RKO (cell line): ENCODE measurements at places on chromosomes 3 and 15.
A peak's percentile ranks its signal among the peaks of the same experiment; 100 is the strongest.

- DNase-seq = no peak
These were observed 223.6 kb downstream of the WDR72 start for GRCh38 chr15:53535886-53536285.

DNA sequence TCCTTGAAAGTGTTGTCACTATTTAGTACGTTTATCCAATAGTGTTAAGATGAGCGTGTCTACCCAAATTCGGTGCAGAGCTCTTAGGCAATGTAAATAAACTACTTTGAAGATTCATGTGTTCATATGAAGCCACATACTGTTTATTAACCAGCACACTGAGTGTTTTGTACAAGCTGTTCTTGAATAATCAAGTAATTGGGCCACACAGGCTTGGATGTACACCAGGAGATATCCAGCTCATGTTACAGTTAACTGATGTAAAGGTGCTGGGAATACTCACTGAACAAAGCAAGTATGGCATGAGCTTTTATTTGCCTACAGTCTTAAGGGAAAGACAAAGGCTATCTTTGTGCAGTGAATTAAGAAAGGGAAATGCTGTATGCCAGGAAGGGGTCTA, 632 bp upstream of the DHX36 start:
- no peak for DNase-seq

DNA sequence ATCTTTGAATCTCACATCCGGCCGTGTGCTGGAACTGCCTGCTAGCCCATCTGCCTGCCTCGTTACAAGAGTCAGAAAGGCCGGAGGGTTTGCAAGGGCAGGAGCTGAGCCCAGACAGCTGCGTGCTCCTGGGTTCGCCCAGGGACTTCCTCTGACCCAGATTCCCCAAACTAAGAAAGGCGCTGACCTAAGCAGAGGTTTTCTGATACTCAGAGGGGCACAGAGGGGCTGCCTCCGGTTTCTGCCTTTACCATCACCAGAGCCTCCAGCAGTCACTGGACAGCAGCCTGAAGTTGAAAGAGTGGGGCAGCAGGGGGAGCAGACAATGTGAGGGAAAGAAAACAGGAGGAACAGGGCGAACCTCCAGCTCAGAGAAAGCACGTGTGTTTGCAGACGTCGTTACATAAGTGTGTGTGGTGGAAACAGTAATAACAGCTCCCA, 33.4 kb upstream of the RAD18 start:
- DNase-seq = no peak

GRCh38 chr15:29945943-29946596, 123.8 kb upstream of the TJP1 start:
- DNase-seq = no peak

GRCh38 chr3:156459434-156459833, 95.5 kb downstream of the SSR3 start:
- DNase-seq = no peak

DNA sequence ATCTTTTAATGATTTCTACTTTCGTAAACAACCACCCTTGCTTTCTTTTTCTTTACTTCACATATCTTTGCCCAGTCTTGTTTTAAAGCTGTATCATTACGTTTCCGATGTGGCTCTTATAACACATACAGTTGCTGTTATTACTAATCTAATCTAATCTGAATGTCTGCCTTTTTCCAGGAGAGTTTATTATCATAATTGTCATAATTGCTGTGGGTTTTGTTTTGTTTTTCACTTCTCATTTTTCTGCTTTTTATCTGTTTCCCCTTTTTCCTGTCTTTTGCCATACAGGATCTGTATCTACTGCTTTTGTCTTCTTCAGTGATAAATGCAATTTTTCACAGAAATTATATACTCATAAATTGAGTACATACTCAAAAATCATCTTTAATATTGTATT, 24.9 kb downstream of the HACL1 start:
- DNase-seq = no peak

- DNase-seq = no peak
These were observed 60.1 kb downstream of the PXYLP1 start for GRCh38 chr3:141291559-141292355.

DNA sequence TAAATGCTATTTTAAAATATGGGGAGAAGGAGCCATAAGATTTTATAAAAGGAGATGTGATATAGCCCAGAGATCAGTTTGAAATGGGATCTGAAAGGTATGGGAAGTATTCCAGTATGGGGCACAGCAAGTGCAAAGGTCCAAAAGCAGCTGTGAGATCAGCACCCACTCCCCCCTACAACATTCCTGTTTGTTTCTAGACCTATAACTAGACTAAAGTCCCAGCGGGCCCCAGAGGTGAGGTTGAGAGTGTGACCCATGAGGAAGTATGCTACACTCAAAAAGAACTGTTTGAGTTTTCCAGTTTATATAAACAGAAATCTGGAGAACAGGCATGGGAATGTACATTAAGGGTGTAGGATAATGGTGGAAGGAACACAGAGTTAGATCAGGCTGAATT, 152.5 kb downstream of the TBC1D5 start:
- no peak for DNase-seq

DNA sequence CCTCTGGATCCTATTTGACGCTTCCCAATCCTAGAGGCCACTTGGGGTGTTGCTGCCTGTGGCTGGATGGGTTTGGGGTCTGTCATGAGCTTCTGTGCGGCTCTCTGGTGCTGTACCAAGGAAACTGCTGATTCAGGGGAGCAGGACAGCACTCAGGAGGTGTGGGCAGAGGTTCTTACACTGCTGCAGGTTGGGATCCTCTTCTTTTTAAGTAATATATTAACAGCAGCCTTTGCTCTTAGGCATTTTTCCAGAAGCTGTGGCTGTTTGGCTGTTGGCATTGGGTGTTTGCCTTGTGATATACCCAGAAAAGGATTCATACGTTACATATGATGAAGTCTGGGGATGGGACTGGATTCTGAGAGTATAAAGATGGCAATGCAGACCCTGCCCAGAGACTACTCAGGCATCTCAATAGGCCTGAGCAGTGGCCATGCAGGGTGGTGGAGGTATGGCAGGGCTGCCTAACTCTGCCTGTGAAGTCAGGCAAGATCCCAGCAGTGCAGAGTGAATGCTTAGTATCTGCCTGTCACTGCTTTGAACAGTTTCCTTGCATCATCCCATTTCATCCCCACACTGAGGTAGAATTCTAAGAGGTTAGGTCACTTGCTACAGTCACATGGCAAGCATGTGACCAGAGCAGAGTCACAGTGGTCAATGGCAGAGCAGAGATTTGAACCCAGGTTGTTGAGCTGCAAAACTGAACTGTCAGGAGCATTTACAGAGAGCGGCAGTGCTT, 3.9 kb downstream of the ABHD6 start:
- DNase-seq = peak; percentile 20

- DNase-seq = no peak
These were observed 9.1 kb upstream of the SYN2 start for GRCh38 chr3:11995120-11995519.

DNA sequence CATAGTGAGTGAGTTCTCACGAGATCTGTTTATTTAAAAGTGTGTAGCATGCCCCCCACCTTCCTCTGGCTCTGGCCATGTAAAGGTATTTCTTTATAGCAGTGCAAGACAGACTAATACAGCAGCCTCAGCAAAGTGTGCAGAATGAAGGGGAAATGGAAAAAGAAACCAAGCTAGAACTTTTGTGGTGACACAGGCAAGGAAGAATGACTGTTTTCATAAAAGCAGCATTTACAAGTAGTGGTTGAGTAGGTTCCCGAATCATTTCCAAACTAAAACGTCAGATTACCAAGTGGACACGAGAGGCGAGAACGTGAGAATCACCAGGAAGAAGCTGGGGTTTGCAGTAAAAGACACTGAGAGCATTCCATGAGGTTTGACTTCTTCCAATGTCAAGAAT, 100.2 kb upstream of the AKAP13 start:
- no peak for DNase-seq

- peak; percentile 64 for DNase-seq
These were observed 235.1 kb downstream of the CD47 start for GRCh38 chr3:107855710-107856109.

- DNase-seq = no peak
These were observed 19.5 kb upstream of the IFT57 start for GRCh38 chr3:108241721-108242120.

- no peak for DNase-seq
These were observed 294.9 kb downstream of the RORA start for GRCh38 chr15:60933900-60934885.

- DNase-seq = no peak
These were observed 179.9 kb downstream of the CNTN6 start for GRCh38 chr3:1272546-1273265.

GRCh38 chr3:74267588-74268184, 346.8 kb downstream of the CNTN3 start:
- DNase-seq = peak; percentile 74

GRCh38 chr3:19364148-19364547, 215.8 kb downstream of the KCNH8 start:
- DNase-seq = peak; percentile 21

GRCh38 chr15:64928626-64929220, 17.0 kb downstream of the ANKDD1A start:
- no peak for DNase-seq

DNA sequence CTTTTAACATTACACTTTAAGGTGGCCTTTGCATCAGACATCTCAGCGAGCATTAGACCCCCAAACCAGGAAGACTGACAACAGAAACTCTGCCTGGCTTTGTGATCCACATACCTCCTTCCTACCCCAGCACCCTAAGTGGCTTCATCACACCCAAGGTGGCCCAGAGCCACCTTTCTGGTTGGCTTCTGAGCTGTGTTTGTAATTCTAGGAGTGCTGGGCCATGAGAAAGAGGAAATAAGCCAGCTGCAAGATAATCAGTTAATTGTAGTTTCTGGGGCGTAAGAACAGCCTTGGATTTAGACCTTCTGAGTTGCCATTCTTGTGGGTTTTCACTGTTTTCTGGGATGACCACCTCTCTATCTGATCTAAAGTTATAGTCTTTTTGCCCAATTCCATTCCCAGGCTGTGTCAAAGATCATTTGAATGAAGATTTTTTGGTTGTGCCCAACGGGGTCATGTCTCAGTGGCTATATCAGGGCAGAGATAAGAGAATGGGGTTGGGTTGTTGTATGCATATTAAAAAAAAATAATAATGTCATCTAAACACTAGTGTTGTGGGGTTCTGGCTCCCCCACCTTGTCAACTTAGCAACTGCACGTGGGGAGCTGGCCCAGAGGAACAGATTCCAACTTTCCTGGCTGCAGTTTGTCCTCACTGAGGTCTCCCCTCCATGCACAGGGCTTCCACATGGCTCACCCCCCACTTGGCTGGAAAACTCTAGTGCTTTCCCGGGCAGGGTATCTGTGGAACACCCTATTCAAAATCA, 234.8 kb upstream of the WNT5A start:
- peak; percentile 29 for DNase-seq

DNA sequence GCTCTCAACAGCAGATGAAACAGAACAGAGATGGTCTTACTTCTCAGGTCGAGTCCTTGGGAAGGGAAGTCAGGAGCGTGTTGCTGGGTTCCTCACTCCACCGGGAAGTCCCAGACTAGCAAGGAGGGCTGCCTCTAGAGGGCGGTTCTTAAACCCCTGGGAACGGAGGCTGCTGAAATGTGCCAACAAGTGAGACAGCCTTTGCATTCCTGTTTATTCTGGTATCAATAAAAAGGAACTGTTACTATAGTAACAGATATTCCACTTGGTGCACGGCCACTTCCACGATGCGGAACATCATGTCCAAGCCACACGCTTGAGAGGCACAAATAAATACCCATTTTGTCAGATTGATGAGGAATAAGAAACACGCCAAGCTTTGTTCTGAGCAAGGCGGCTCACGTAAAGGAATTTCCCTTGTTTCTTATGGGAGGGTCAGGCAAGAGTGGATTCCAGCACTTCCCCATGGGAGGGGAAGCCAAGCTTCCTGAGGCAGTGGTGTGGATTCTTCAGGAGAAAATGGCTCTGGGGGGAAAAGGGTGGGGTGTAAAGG, at the start of gene FAM107A:
Gene FAM107A (minus strand): TSS at position 123 of the 553 bp plus-strand sequence. CDS start 7,531 bp downstream, outside the sequence.
- DNase-seq = no peak

GRCh38 chr3:196739671-196740480, at the start of gene PAK2:
PAK2 (plus strand) TSS chr3:196739857; CDS start chr3:196782647, 42,790 bp downstream.
- peak; percentile 89 for DNase-seq

GRCh38 chr3:77040926-77041722, 1.2 kb downstream of the ROBO2 start:
- no peak for DNase-seq

DNA sequence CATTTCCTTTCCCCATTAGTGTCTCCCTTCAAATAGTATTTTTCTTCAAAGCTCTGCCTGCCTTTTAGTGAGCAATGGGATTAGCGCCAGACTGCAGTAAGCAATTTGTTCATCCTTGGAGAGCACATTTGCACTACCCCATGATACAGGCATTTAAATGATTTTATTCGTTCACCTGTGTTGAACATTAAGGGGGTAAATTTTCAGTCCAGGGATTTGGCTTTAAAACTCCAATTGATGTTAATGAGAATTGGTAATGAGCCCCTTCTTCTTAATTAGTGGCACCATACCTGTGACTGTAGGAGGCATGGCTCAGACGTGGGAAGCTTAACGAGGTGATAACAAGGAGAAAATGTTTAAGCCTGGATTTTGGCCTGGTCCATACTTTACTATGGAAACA, 161.4 kb upstream of the NANOGP8 start:
- no peak for DNase-seq

DNA sequence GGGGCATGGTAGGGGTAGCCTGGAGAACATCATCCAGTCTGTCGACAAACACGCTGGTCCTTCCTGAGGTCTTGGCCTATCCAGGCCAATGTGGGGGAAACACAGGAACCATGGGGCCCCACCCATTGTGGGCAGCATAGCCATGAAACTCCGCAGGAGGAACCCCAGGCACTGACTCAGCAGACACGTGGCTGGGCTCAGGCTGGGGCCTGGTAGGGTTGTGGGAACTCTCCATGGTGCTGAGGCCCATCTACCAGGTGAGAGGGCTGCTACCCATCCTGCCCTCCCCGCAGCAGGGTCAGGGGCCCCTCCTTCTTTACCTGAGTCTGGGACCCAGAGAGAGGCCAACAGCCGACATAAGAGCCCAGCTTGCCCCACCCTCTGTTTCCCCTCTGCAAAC, 22.6 kb upstream of the CACNA2D2 start:
- DNase-seq = peak; percentile 75

DNA sequence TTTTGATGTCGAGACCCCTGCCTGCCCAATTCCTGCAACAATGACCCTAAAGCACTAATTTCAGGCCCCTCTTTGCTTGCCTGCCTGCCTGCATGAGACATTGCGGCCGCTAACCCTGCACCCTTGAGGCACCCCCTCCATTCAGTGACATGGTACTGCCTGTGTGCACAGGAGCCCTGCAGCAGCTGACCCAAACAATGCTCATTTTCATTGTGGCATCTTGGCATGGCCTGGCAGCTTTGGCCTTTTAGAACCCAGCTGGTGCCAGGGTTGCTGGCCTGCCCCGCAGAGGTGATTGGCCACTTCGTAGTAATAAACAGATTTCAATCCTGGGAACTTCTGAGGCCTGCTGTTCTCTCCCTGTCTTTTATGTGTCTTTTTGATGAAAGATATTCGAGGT, 33.8 kb downstream of the SLCO3A1 start:
- no peak for DNase-seq

DNA sequence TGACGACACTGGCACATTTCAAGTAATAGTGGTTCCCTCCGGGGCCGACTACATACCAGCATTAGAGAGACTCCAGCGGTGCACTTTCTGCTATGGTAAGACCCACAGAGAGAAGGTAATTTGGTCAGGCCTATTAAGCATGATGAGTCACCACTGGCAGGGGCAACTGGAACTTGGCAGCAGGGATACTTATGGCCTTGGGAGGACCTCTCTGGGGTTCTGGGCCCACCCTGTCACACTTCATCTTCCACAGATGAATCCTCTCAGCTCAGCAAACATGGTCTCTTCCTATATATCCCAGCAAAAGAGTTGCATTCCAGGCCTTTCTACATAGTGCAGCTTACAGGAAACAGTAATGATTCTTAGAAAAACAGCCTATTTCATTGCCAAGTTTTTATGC, 88.0 kb downstream of the PIK3R4 start:
- no peak for DNase-seq
